Cerebellar cortex (tissue), 1 donor: ENCODE measurements at places on chromosomes 4 and X.
A peak's percentile ranks its signal among the peaks of the same experiment; 100 is the strongest.

DNA sequence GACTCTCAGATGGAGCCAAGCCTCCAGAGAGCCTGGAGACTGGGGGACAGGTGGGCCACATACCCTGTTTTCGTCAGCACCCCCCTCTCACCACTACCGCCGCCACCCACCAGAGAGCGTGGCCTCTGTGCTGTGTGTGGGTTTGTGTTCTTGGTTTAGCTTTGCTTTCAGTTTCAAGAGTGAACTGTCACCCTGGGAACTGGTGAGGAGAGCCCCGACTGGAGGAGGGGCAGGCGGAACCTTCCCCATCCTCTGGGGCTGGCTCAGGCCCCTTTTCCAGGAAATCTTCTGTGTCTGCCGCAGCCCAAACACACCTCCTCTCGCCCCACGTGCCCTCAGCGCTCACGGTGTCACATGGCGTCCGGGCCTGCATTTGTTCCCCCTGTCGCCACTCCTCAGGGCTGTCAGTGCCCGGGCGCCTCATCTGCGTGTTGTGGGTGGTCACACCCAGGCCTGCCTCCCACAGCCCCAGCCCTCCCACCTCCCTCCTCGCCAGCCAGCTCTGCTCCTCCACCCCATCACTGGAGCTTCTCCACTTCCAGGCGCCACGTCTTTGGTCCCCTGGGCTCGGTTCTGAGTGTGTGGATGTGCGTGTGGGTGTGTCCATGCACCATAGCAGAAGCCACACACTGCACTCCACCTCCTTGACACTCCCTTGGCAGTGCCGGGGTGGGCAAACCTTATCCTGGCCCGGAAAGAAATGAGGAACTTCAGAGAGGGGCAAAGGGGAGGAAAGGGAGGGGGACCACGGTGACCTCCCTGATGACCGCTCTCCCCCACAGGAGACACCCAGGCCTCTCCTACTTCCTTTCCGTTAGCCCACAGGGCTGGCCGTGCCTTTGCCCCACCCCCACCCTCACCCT is 27.8 kb downstream of the ELF4 start:
- no peak for DNase-seq

GRCh38 chr4:54572152-54572542 is 85.6 kb upstream of the KIT start:
- no peak for DNase-seq

GRCh38 chr4:145867406-145867805 is 71.2 kb downstream of the ZNF827 start:
- DNase-seq = no peak

GRCh38 chrX:136779346-136779781 is 1.4 kb downstream of the ARHGEF6 start:
- DNase-seq = no peak

DNA sequence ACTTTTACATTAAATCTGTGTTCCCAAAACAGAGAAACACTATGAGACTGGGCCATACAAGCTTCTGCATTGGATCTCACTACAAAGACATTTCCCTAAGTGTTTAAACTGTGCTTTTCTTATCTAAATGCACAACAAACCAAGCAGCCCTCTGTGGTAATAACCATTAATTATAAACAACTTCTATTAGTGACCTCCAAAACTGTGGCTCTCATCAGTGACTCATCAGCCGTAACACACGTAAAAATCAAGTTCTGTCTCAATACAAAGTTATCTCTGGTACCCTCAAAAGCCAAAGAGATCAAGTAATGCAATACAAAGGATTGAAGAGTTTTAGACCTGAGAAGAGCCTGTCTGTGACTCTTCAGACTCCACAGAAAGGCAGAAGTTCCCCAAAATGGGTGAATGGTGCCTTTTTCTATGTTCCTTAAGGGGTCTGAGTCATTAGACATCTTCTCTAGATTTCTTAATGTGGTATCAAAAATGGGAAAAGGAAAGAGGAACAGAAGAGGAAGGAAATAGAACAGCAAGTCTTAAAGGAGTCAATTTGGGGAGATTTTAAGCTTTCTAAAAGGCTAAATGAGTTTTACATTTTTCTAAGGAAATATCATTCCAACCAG is 189.8 kb upstream of the PPP1R2C start:
- no peak for DNase-seq

DNA sequence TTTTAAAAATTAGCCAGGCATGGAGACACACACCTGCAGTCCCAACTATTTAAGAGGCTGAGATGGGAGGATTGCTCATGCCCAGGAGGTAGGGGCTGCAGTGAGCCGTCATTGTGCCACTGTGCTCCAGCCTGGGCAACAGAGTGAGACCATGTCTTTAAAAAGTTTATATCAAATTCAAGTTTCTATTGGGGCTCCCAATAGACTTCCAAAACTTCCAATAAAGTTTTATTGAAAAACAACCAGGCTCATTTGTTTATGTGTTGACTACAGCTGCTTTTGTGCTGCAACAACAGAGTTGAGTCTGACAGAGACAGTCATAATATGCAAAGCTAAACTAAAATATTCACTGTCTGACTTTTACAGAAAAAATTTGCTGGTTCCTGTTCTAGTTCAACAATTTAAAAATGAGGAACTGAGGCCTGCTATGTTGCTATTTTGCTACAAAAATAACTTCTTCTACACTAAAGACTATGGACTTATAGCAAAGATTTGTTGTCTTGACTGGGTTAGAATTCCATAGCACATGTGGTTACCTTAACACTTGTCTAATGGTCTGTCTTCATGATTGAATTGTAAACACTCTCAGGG is 63.3 kb upstream of the RELL1 start:
- DNase-seq = no peak

- no peak for DNase-seq
These were observed 15.5 kb downstream of the CCNQ start for GRCh38 chrX:153583433-153583832.

- DNase-seq = no peak
These were observed 30.4 kb downstream of the SMIM43 start for GRCh38 chr4:121734571-121734970.

- DNase-seq = no peak
These were observed 63.3 kb upstream of the PRPS1 start for GRCh38 chrX:107565015-107565414.

- no peak for DNase-seq
These were observed 168.8 kb upstream of the PDE5A start for GRCh38 chr4:119797238-119797894.

DNA sequence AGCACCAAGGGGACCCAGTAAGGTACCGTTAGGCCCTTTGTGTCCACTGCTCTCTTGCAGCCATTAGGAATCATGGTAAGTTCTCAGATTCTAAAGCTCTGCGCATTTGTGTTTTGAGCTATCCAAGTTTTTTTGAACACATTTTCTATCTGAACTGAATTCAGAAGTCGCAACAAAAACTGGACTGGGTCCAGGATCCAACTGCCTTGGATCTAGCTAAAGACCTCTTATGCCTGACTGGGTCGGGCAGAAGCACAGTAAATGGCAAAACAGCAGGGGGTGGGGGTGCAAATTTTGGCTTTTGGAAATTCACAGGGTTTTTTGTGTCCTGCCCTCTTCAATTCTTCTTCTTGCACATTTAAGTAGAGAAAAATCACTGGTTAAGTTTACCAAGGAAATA is 30.0 kb downstream of the RCHY1 start:
- DNase-seq = peak; percentile 68

GRCh38 chr4:105191621-105192210 is 45.0 kb downstream of the TET2 start:
- DNase-seq = peak; percentile 5

- peak; percentile 32 for DNase-seq
These were observed 11.9 kb downstream of the TMPRSS11D start for GRCh38 chr4:67871867-67872266.
